ENCODE measurements at places on chromosomes 16 and 17.

- no peak for DNase-seq
These were observed 75.2 kb downstream of the KATNIP start for GRCh38 chr16:27625050-27625697.

GRCh38 chr17:68533887-68534694 lies 21.9 kb downstream of the PRKAR1A start:
- DNase-seq = no peak

- no peak for DNase-seq
These were observed 263.8 kb downstream of the HS3ST3A1 start for GRCh38 chr17:13337864-13338371.

GRCh38 chr17:57782647-57783337 lies 37.7 kb upstream of the CCDC182 start:
- no peak for DNase-seq

GRCh38 chr16:2372684-2373083 lies 32.2 kb upstream of the ABCA3 start:
- no peak for DNase-seq
